Smooth muscle cell of the umbilical artery (primary cell): ENCODE measurements at places on chromosomes 11 and 22. TPM values are rescaled to one million over a fixed set of nuclear protein-coding genes. Genes with fewer than 3 reads are reported as not detected.

The PRG2 gene
- 0.09 and 0.89 TPM in 2 replicates for total RNA-seq

The RBMXL2 gene
- not detected in 2 replicates for total RNA-seq

The SCGB1D2 gene
- not detected in 2 replicates for total RNA-seq

The CBX6 gene
- 31.2 and 48.6 TPM in 2 replicates for total RNA-seq

The LRRC32 gene
- total RNA-seq: 59.0 and 86.1 TPM in 2 replicates

The SCGB1A1 gene
- not detected in 2 replicates for total RNA-seq

The ANKK1 gene
- total RNA-seq: not detected in 2 replicates

The C22orf42 gene
- total RNA-seq: not detected in 2 replicates

The TMEM25 gene
- 23.2 and 40.3 TPM in 2 replicates for total RNA-seq

The PVALB gene
- not detected in 2 replicates for total RNA-seq

The CCDC179 gene
- total RNA-seq: not detected in 2 replicates

The CCDC117 gene
- 19.0 and 23.3 TPM in 2 replicates for total RNA-seq

The TENM4 gene
- total RNA-seq: 57.3 and 182 TPM in 2 replicates

The TRPC6 gene
- total RNA-seq: not detected in 2 replicates

The ATG13 gene
- total RNA-seq: 61.2 and 75.2 TPM in 2 replicates

The SYT7 gene
- 0.59 and 11.1 TPM in 2 replicates for total RNA-seq

The VSIG2 gene
- total RNA-seq: not detected in 2 replicates

The ATM gene
- total RNA-seq: 131 and 148 TPM in 2 replicates

The INPP5J gene
- 0.30 and 0.74 TPM in 2 replicates for total RNA-seq

The FGF19 gene
- total RNA-seq: not detected in 2 replicates

The OR52I2 gene
- total RNA-seq: not detected in 2 replicates

The SPECC1L gene
- total RNA-seq: 33.9 and 46.5 TPM in 2 replicates

The FREY1 gene
- total RNA-seq: 1.1 and 1.8 TPM in 2 replicates
